ENCODE measurements at places on chromosomes 2 and 18. TPM values are rescaled to one million over a fixed set of nuclear protein-coding genes. Genes with fewer than 3 reads are reported as not detected.

- no peak for DNase-seq
These were observed 101.1 kb downstream of the ZBTB7C start for GRCh38 chr18:48308027-48308635.

DNA sequence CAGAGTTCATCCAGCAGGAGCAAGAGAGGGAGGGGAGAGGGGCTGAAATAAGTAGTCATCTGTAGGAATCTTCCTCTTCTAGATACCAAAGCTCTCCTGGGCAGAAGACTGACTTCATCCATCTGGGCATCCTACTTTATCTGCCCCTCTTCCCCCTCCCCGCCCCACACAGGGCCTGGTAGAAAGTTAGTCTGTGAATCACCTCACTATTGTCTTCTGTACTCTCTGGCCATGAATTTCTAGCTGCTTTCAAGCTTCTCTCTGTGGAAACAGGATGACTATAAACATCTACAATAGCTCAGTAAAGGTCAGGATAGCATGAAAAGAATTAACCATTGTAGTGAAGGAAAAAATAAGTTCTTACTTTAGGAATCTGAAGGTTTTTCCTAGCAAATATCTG is 47.7 kb upstream of the RNU4ATAC start:
- DNase-seq: no peak

DNA sequence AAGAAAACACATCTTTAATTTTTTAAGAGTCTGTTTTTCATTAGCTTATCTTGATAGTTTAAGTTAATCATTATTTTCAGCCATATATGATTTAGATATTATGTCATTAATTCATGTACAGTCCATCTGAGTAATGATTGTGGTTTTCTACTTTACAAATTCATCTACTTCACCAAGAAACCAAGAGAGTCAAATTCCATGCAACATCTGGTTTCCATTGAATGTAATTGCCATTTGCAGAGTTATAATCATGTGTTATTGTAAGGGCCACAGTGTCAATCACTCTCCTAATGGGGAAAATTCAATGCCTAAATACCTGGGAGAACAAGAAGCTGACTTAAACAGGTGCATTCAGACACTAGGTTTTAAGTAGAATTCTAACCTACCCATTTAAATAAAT is 217.2 kb upstream of the OSR1 start:
- no peak for DNase-seq

The ADRA2B gene
- total RNA-seq: 0.18 TPM

GRCh38 chr2:43748333-43748732 is 25.5 kb upstream of the DYNC2LI1 start:
- DNase-seq: no peak

The ZNG1B gene
- 33.4 TPM for total RNA-seq

The LAMA1 gene
- 0.09 TPM for total RNA-seq

The DPP4 gene
- 47.7 TPM for total RNA-seq
